ENCODE measurements at places on chromosomes 16 and 17. TPM values are rescaled to one million over a fixed set of nuclear protein-coding genes. Genes with fewer than 3 reads are reported as not detected.

WDR59 gene
- 17.9 TPM for total RNA-seq

PPP1R27 gene
- total RNA-seq: not detected

WNT9B gene
- not detected for total RNA-seq

HSD11B2 gene
- total RNA-seq: not detected

CA10 gene
- total RNA-seq: not detected

SLC16A5 gene
- 3.3 TPM for total RNA-seq

GRIN2C gene
- 0.13 TPM for total RNA-seq

TM4SF5 gene
- total RNA-seq: not detected

HIGD1B gene
- total RNA-seq: not detected

ASB16 gene
- 0.33 TPM for total RNA-seq

NTN1 gene
- total RNA-seq: 0.26 TPM

USP43 gene
- total RNA-seq: not detected

KRT33A gene
- total RNA-seq: not detected

LPO gene
- total RNA-seq: 0.07 TPM

NOD2 gene
- total RNA-seq: 0.26 TPM

CNTNAP1 gene
- total RNA-seq: 112 TPM

GRB7 gene
- total RNA-seq: 0.13 TPM

SPATA22 gene
- 0.13 TPM for total RNA-seq

SLC38A7 gene
- 43.7 TPM for total RNA-seq

NEUROD2 gene
- total RNA-seq: not detected

KCTD11 gene
- total RNA-seq: 14.2 TPM

ARRB2 gene
- 5.4 TPM for total RNA-seq
